Immature natural killer cell (primary cell): ENCODE measurements at places on chromosomes 12 and 14.
A peak's percentile ranks its signal among the peaks of the same experiment; 100 is the strongest.

GRCh38 chr14:32202998-32203882, at the start of gene RNU6-8:
Gene RNU6-8 (minus strand): TSS chr14:32203269.
- H3K27me3 ChIP-seq: peaks cover 26% of the 10 kb centered on the region
- H3K4me3 ChIP-seq: peak within 1 kb of the TSS; percentile 83
- DNase-seq: peak; percentile 88
- no peaks in the 10 kb centered on the region for H3K36me3 ChIP-seq

- peak; percentile 28 for DNase-seq
- H3K4me3 ChIP-seq: no peak overlapping the region
- H3K27me3 ChIP-seq: no peaks in the 10 kb centered on the region
Measured at GRCh38 chr12:22529281-22530060, 14.9 kb downstream of the C2CD5 start.

DNA sequence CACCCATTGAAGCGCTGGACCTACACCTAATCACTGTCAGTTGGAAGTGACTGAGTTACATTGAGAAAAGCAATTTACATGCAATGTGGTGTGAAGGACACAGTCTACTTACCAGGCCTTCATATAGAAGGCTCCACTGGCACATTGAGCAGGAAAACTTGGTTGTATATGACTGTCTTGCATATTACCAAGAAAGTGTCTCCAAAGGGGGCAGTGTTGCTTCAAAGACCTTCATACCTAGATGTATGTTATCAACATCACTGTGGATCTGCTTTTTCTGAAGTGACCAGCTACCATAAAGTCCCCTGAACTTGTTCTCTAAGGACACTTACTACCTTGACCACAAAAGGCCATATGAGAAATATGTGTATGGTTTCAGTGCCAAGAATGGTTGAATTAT, 64.1 kb downstream of the NELL2 start:
- no peak overlapping the region for H3K4me3 ChIP-seq
- peak; percentile 23 for DNase-seq
- no peak overlapping the region for H3K27ac ChIP-seq
- H3K4me1 ChIP-seq: peaks cover 5% of the 10 kb centered on the region
- H3K27me3 ChIP-seq: peaks cover 2% of the 10 kb centered on the region
- H3K36me3 ChIP-seq: no peaks in the 10 kb centered on the region

DNA sequence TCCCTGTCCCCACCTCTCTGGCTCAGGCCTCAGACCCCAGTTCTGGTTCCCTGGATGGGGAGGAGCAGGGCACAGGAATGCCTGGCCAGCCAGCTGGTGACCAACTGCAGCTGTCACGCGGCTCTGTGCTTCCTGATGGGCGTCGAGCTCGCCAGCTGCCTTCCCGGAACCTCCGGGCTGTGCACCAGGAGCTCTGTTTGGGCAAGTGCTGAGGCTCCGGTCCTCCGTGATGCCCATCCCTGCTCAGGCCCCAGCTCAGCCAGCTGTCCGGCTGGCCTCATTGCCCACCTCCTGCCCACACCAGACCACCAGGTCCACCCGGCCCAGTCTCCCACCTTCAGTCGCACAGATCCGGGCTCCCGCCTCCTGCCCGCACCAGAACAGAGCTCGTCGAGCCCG, 4.8 kb downstream of the IFFO1 start:
- H3K27ac ChIP-seq: peak overlapping the region; percentile 17
- H3K4me1 ChIP-seq: peaks cover 41% of the 10 kb centered on the region
- H3K27me3 ChIP-seq: no peaks in the 10 kb centered on the region
- DNase-seq: no peak
- H3K4me3 ChIP-seq: no peak overlapping the region
- peaks cover 8% of the 10 kb centered on the region for H3K36me3 ChIP-seq

- peaks cover 16% of the 10 kb centered on the region for H3K4me1 ChIP-seq
- DNase-seq: no peak
- H3K27me3 ChIP-seq: peaks cover 4% of the 10 kb centered on the region
- H3K36me3 ChIP-seq: peaks cover 7% of the 10 kb centered on the region
- no peak overlapping the region for H3K4me3 ChIP-seq
- no peak overlapping the region for H3K27ac ChIP-seq
Measured at GRCh38 chr14:61564618-61565091, 130.7 kb upstream of the HIF1A start.

GRCh38 chr12:111529424-111530368, 69.4 kb downstream of the ATXN2 start:
- H3K4me3 ChIP-seq: no peak overlapping the region
- peak; percentile 56 for DNase-seq
- no peaks in the 10 kb centered on the region for H3K27me3 ChIP-seq
- no peak overlapping the region for H3K27ac ChIP-seq
- H3K36me3 ChIP-seq: peaks cover 15% of the 10 kb centered on the region

DNA sequence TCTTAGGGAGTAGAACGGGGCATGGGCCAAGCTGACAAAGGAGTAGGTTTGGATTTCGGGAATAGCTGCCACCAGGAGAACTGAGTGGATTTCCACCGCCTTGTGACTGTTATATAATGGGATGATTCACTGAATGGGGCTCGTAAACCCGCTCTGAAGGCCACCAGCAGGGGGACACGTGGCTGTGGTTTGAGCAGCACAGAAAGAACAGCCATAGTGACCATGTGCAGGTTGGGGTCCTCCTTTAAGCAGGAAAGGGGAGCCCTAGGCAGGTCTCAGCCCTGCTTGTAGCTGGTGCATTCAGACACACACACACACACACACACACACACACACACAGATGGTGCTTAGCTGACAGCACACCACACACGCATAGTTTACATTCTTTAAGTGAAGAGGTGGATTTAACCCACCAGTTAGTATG, 8.6 kb upstream of the ASB2 start:
- no peak overlapping the region for H3K4me3 ChIP-seq
- peaks cover 2% of the 10 kb centered on the region for H3K27me3 ChIP-seq
- DNase-seq: no peak
- no peaks in the 10 kb centered on the region for H3K4me1 ChIP-seq
- no peaks in the 10 kb centered on the region for H3K36me3 ChIP-seq

GRCh38 chr14:31283578-31284252, 76.1 kb upstream of the HECTD1 start:
- no peak overlapping the region for H3K27ac ChIP-seq
- H3K36me3 ChIP-seq: no peaks in the 10 kb centered on the region
- H3K4me1 ChIP-seq: no peaks in the 10 kb centered on the region
- H3K27me3 ChIP-seq: peaks cover 4% of the 10 kb centered on the region
- no peak for DNase-seq

DNA sequence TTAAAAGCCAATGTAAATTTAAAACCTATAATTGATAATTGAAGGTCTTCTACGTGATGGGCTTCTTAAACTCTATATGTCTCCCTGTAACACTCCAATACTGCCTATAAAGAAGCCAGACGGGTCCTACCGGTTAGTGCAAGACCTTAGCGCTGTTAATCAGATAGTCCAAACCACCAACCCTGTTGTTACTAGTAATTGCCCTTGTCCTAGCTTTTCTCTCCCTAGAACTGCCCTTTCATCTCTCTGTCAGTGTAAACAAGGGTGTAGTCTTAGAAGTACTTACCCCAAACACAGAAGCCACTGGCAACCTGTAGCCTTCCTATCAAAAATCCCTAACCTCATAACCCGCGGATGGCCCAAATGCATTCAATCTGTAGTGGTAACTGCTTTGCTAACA, 243.0 kb upstream of the DIO3 start:
- DNase-seq: no peak
- H3K36me3 ChIP-seq: peaks cover under 1% of the 10 kb centered on the region
- H3K27me3 ChIP-seq: peaks cover 9% of the 10 kb centered on the region
- H3K4me1 ChIP-seq: no peaks in the 10 kb centered on the region

- no peak for DNase-seq
- H3K36me3 ChIP-seq: no peaks in the 10 kb centered on the region
- no peak overlapping the region for H3K27ac ChIP-seq
- no peak overlapping the region for H3K4me3 ChIP-seq
- H3K4me1 ChIP-seq: no peaks in the 10 kb centered on the region
Measured at GRCh38 chr12:80766897-80767296, 50.2 kb downstream of the MYF5 start.

DNA sequence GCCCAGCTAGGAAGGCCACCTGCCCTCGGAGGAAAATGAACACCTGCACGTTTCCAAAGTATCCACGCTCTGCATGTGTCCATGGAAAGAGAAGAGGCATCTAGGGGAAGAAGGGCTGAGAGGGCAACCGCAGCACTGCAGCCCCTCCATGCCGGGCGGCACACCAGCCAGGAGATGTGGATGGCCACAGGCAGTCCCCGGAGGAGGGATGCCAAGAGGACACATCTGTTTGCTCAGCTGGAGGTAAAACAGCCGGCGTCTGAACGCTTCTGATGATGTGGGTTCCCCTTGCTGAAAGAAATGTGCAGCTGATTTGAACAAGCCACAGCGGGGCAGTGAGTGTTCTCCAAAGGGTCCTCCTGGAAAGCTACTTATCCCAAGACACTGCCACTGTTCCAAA, 34.0 kb downstream of the CHGA start:
- DNase-seq: no peak
- H3K4me1 ChIP-seq: peaks cover 4% of the 10 kb centered on the region
- H3K27me3 ChIP-seq: no peaks in the 10 kb centered on the region
- peaks cover 2% of the 10 kb centered on the region for H3K36me3 ChIP-seq
- no peak overlapping the region for H3K27ac ChIP-seq

DNA sequence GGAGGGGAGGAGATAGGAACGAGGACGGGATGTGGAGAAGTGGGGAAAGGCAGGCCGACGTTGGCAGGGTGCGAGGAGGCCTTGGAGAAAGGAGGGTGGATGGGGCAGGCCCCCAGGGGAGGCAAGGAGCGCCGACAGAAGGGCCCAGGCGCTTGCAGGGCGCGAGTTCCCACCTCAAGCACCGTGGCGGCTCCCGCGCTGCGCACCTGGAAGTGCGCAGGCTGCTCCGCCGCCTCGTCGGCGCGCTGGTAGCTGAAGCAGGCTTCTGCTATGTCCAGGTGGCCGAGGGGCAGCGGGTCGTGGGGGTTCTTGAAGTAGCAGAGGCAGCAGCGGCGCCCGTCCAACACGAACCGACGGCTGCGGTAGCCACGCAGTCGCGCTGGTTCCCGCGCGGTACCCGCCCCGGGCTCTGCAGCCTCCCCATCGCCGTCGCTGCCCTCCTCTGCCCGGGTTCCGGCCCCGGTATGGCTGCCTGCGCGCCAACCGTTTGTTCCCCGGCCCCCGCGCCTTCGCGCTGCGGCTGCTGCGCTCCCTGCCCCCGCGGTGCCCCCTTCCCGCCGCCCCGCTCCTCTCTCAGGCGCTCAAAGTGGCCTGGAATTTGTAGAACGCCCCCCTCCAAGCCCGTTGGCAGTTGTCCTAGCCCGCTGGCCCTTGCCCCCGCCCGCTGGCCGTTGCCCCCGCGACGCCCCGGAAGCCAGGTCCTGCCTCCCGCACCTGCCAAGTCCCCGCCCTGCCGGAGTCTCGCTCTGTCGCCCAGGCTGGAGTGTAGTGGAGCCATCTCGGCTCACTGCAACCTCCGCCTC, 1.1 kb upstream of the ACTR6 start:
- H3K27me3 ChIP-seq: peaks cover 11% of the 10 kb centered on the region
- DNase-seq: peak; percentile 74
- H3K4me1 ChIP-seq: peaks cover 38% of the 10 kb centered on the region
- H3K27ac ChIP-seq: peak overlapping the region; percentile 98
- peak overlapping the region; percentile 100 for H3K4me3 ChIP-seq

- H3K27me3 ChIP-seq: peaks cover 2% of the 10 kb centered on the region
- peaks cover 17% of the 10 kb centered on the region for H3K4me1 ChIP-seq
- no peak for DNase-seq
Measured at GRCh38 chr14:24032727-24033418, 18.9 kb upstream of the CARMIL3 start.
